ENCODE measurements at places on chromosomes 5 and 9.

GRCh38 chr9:123487944-123488548 is 132.0 kb downstream of the CRB2 start:
- no peak for DNase-seq

- DNase-seq: no peak
Measured at GRCh38 chr5:66436721-66437120, 159.5 kb upstream of the MAST4 start.

DNA sequence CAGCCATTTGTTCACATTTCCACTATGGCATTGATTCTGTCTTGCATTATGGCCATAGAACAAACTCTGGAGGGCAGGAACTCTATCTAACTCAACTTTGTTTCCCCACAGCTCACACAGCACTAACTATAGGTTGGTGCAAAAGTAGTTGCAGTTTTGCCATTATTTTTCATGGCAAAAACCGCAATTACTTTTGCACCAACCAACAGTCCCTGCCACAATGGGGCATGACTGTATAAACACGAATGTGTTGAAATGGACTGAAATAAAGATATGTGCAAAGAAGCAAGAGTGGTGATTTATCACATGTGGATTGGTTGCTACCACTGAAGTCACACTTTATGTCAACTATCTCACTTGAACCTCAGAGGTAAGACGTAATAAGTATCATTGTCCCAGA is 338.7 kb downstream of the NTRK2 start:
- DNase-seq: no peak

DNA sequence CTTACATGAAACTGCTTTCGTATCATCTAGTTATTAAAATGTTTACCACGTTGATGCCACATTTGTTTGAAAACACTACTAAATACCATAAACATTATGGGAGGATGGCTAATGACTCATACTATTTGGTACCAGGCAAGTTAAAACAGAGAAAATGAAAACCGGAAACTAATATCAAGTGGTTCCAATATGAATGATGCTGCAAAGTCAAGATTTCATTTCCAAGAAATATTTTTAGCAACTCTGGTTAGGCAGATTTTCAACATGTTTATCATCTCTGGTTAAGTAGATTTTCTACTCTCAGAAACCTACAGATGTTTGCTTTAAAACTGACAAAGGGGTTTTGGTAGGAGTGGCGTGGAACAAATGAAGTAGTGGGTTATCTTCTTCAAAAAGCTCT is 4.9 kb upstream of the F2R start:
- DNase-seq: no peak

GRCh38 chr9:93580654-93581380 is 4.4 kb downstream of the PHF2 start:
- DNase-seq: no peak

DNA sequence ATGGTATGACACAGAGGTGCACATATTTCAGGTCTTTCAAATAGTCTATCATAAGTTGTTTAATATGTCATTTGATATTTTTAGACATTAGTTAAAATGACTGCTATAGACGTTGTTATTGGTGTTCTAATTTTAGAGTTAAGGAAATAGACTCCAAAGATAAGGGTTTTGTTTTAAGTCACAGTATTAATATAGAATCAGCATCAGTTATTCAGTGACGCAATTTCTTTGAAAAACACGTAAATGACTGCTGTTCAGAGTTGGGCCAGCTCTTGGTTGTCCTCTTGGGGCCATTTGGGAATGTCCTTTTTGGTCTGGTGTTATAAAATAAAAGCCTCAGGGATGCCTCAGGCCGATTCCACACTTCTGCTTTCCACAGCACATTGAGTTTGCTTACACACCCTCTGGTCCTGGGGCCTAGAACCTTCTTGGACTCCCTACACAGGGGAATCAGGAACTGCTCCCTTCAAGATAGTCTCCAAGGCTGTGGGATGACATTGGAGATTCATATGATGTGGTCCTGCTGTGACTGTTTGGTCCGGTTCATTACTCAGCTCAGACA is 14.3 kb downstream of the OTULIN start:
- DNase-seq: no peak

- DNase-seq: no peak
Measured at GRCh38 chr5:90472783-90473395, 1.7 kb downstream of the MBLAC2 start.

- DNase-seq: no peak
Measured at GRCh38 chr5:78757269-78758053, 108.9 kb upstream of the LHFPL2 start.

DNA sequence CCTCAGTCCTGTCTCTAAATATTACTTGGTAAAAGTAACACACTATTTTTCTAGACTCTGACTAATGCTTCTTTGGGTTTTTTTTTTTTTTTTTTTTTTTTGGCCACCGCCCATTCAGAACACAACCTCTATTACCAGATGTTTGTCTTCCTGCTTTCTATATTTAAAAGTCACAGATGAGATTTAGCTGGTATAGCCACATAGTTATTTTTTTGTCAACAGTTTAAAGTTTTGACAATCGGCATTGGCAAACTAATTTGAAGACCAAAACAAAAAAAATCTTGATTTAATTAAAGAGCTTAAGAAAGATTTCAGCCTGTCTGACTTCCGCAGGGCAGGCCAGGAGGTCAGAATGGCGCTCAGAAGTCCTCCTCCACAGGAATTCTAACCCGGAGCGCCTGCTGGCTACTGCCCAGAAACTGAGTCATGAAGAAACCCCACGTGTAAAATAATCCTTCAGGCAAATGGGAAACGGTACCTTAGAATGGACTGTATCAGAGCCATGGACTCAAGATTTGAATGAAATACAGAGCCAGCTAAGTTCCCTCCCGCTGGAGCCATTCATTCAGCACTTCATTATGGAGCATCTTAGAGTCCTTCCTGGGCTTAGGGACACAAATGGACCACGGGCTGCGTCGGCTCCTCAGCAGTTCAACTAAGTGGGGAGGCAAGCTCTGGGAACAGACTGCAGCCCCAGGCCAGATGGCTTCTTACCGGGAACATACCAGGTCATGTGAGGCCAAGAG is 55.6 kb downstream of the PTPDC1 start:
- DNase-seq: peak; percentile 86

GRCh38 chr5:124627815-124628595 is 118.4 kb downstream of the ZNF608 start:
- DNase-seq: no peak

DNA sequence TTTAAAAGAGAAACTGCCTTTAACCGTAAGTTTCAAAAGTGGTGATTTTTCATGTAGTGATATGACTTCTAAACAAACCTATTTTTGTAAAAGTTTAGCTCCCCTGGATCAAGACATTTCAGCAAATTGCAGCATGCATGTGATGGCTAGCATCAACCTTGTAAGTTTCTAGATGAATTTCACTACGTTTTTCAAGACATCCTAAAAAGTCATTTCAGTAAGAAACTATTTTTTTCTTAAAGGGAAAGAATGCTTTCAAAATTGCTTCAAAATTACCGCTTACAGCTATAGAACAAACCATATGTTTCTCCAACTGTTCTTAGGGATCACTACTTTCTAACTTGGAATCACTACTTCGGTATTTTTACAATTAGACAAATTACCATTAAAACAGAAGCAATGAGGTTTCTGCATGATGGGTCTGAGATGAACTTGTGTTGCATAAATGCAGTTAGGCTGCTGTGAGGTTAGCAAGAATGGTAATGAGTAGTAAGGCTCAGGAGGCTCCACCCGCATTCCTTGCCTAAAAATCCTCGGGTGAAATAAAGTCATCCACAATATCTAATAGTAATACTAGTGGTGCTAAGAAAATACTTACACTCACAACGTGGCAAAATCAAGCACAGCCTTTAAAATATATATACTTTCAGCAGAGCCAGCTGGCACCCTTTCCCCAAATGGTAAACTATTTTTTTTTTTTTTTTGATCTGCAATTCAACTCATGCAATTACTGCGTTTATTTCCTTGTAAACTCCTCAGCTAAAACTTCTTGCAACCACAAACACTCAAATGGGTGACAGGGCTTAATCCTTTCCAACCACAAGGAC is 53.8 kb downstream of the CDC14B start:
- DNase-seq: no peak

DNA sequence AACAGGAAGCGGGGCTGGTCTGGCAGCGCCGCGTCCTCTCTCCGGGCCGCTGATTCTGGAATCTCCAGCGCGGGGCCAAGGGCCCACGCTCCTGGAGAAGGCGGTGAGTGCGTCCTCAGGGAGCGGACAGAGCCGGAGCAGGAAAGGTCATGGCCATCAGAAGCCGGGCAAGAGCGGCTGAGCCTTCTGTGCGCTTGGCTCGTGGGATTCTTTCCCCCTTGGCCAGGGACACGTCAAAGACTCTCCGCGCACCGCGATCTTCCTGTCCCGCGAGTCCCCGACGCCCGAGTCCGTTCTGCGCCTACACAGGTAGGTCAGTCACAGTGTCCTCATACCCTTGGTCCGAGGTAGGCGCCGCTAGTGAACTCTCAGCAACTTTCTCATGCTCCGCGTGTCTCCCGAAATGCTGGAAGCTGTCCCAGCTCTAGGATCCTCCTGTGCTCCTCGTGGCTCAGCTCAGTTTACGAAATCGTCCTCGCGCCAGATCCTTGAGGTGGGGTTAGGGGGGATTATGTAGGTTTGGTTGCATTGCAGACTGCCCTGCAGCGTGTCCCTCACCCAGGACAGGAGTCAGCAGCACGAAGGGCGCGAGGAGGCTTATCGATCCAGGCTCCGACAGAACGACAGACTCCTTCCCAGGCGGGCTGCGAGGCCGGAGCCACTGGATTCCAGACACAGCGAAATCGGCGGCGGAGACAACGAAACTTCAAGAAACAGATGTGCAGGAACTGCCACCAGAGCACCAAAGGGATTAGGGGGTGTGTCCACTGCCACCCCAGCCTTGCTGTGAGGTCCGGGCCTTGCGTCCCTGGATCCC is 8.7 kb downstream of the LHX6 start:
- DNase-seq: peak; percentile 59

DNA sequence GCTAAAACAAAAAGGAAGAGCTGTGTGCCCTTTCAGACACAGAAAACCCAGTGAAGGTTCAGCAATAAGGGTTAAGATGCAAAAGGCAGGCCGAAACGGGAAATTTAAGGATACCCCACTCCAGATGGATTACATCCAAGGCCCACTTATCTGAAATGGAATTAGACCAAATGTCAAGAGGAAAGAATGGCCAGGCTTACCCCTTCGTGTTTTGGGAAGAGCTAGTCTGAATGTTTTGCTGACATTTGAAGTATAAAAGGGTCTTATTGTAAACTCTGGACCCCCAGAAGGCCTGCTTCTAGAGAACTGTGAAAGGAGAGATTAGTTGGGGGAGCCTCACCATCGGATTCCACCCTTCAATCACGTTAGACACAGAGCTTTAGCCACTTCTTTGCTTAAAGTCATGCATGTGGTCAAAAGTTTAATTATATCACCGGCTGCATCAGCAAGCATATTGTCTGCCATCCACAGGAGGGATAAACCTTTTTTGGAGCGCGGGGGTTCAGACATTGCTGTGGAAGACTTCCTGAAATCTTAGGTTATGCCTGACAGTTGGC is 93.3 kb downstream of the EFNA5 start:
- DNase-seq: no peak

DNA sequence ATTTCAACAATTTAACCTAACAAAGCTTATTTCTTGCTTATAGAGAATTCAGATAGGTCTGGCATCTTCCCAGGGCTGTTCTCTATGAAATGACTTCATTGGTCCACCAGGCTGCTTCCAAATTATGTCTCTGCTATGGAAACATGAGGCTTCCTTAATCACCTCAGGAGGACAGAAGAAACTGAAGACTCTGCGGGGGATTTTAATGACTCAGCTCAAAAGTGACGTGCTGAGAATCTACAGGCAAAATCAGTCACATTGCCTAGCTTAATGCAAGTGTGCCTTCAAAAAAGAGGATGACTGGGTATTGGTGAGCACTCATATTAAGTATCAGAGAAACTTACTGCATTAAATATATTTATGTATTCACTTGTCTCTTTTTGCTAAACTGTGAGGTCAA is 315.5 kb upstream of the RGMB start:
- no peak for DNase-seq

GRCh38 chr5:150243590-150243989 is 46.0 kb downstream of the CAMK2A start:
- no peak for DNase-seq

- DNase-seq: no peak
Measured at GRCh38 chr9:4118666-4119065, 181.2 kb downstream of the GLIS3 start.

- no peak for DNase-seq
Measured at GRCh38 chr9:126743041-126743440, 61.8 kb upstream of the ZBTB43 start.

- DNase-seq: no peak
Measured at GRCh38 chr5:81788329-81788728, 37.4 kb upstream of the SSBP2 start.

DNA sequence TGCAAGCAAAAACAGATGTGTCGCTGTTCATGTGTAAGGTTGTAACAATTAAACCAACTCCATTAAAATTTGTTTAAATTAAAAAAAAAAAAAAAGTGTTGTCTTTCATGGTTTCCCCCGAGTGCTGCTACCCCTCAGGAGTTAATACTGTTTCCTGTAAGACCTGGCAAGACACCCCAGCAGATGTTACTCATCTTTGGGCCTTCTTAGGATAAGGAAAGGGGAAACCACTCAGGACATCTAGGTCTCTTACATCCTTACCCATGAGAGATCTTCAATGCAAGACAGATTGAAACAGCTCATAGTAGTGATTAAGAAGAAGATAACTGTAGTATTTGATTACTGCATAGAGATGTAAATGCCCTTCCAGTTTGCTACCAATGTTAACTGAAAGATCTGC is 33.5 kb upstream of the F2R start:
- DNase-seq: no peak

GRCh38 chr5:176730815-176731475 is 79.4 kb upstream of the UNC5A start:
- DNase-seq: no peak

- peak; percentile 37 for DNase-seq
Measured at GRCh38 chr9:126915281-126915816, 767 bp downstream of the RALGPS1 start.

- DNase-seq: peak; percentile 47
Measured at GRCh38 chr5:160071516-160071915, 47.7 kb downstream of the PWWP2A start.

GRCh38 chr5:59557572-59557971 is 336.0 kb downstream of the PDE4D start:
- DNase-seq: no peak

DNA sequence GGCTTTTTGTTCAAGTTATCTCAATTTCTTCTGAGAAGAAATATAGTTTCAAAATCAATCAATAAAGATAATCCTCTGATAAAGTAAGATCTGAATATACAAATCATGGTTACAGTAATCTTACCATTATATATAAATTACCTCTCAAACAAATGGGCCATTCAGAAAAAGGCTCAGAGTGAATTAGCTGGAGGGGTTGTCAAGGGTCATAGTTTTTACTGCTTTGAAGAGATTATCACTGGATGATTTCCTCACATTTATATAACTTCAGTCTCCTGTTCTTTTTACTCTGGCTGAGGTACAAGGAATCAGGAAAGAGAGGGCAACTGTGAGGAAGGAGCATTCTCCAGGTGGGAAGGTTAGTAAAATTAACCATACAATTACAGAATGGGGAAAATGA is 148.6 kb upstream of the ELL2 start:
- no peak for DNase-seq

- DNase-seq: no peak
Measured at GRCh38 chr9:107389617-107390071, 99.9 kb downstream of the KLF4 start.

- DNase-seq: no peak
Measured at GRCh38 chr5:169158764-169159163, 142.2 kb downstream of the SLIT3 start.

All from left hindlimb (tissue), 1 donor.